ENCODE measurements at places on chromosomes 7 and 10.

DNA sequence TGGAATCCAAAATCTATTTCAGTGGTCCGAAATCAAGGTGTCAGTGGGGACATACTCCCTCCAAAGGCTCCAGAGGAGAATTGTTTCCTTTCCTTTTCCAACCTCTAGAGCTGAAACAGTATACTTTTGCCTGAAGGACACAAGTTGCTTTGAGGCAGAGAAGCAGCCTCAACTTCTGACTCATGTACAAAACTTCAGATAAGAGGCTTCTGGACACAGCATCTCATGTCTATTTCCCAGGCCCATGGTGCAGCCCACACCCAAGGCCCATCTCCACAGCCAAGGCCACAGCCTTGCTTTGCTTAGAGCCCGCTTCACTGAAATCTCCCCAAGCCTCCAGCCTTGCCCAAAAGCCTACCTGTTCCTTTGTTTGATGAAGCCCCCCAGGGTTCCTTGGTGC, 68.9 kb downstream of the ZNF467 start:
- no peak for DNase-seq

DNA sequence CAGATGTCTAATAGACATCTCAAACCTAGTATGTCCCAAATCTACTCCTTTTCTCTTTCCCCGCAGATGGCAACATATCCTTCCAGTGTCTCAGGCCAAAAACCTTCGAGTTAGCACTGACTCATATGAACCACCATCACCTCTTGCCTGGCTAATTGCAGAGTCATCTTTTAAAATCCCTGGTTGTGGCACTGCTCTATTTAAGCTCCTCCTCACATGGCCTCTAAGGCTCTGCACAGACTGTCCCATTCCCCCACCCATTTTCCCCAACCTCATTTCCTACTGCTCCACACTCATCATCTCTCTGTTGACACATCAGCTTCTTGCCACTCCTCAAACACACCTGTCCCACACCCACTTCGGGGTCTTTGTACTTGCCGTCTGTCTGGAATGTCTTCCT, 16.8 kb upstream of the HBP1 start:
- DNase-seq = no peak

DNA sequence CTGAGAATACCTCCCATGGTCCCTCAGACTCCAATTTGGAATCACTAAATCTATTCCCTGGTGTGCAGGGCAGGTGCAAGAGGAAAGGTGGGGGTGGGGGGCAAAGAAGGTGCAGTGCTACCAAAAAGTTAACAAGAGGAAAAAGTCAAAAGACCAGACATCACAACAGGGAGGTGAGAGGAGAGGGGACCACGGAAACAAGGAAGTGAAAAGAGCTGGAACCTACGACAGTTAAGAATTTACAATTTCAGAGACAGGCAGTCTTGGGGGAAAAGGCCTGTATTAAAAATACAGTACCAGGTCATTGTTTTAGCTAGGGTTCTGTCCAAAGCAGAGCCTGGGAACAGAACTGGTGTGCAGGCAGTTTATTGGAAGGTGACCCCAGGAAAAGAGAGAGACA, 14.6 kb downstream of the ITGB1 start:
- DNase-seq = no peak

GRCh38 chr10:71086439-71087080, 125.8 kb upstream of the UNC5B start:
- DNase-seq = no peak

DNA sequence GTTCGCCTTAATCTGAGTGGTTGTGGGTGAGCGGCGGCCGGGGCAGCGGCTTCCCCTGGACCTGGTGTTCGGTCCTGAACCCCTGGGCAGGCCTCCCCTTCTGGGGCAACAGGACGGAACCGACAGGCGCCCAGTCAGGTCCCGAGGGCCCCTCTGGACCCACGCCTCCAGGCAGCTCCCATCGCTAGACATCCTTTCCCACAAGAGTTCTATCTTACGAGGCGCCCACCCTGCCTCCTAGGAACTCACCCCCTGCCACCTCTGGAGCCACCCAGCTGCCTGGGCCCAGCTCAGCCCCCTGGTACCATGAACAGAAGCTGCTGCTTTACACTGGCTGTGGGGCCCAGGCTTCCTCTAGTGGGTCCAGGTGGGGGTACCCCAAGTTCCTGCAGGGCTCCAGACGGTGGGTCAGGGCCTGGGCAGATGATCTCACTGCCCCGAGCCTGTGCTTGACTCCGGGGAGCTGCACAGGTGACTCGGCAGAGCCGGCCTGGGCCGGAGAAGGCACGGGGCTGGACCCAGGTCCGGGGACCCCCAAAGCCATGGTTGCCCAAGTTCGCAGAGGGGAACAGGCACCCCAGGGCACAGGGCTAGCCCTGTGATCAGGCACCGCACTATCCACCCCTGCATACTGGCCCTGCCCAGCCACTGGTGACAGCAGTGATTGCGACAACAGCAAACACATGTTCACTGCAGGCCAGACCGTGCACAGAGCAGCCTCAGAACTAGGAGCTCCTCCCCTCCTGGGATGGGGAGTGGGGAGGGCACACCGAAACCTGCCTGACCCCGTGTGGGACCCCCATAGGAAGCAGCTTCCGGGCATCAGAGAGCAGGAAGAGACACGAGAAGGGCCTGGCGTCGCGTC, 180.3 kb downstream of the ELFN1 start:
- DNase-seq = no peak

GRCh38 chr10:98956576-98957260, 278.9 kb downstream of the HPSE2 start:
- no peak for DNase-seq

- DNase-seq = no peak
Observed at GRCh38 chr10:26331371-26331770, 106.8 kb upstream of the APBB1IP start.

DNA sequence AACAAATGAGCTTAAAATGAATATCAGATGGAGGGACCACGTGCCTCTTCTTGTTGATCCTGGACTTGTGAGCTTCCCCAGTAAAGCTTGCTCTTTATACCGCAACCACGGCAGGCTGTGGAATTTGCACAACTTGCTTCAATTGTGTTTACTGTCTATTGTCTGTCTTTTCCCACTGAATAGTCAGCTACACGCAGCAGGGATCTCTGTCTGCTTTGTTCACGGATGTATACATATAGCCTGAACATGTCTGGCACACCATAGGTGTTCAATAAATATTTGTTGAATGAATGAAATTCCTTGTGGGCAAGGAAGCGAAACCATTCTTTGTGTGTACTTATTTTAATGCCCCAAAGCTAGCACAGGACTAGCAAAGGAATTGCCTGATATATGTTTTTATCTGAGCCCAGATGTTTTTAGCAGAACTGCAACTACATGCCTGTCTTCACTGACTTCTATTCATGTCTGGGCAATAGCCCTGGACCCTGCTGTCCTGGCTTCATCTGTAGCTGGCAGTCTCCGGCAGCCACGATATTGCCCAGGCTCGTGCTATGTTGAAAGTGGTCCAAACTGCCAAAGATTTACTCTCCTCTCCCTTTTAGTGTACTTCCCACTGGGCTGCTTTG, 29.9 kb upstream of the IFRD1 start:
- DNase-seq = no peak

- DNase-seq = no peak
Observed at GRCh38 chr10:52390388-52390787, 76.3 kb downstream of the DKK1 start.

- DNase-seq = no peak
Observed at GRCh38 chr10:60645980-60646379, 132.3 kb upstream of the CDK1 start.

DNA sequence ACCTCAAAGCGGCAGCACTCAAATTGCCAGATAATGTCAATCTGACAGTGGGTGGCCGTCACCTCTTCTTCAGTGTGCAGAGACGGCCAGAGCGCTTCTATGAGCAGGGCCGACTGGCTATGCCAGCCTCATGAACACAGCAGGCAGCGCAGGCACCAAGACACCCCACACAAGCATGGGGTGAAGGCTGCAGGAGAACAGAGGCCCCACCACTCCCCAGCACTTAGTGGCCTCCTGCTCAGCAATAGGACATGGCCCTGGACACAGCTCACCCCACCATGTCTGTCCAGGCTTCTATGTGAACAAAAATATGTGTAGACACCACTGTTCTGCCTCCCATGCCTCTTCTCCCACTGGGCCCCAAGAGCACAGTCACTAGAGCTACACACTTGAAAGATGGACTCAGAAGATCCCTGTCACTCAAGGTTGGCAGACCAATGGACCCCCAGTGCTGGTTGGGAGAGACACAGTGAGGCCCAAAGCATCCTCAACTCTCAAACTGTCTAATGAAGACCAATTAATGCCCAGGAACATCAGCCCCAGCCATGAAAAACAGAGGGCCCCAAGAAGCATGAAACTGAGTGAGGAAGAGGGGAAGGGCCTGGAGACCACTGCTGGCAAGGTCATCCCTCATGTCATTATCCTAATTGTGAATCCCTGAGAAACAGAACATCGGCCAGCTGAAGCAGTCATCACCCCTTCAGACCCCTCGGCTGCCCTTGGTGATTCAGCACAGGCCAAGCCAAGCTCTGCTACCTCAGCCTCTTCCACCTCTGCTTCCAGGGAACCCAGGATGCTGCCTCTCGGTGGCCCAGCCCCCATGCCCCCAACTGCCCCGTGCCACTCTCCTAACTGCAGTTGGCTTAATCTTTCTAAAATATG, 77.7 kb downstream of the GRID1 start:
- no peak for DNase-seq

GRCh38 chr10:66329147-66329546, 596.7 kb upstream of the LRRTM3 start:
- no peak for DNase-seq

DNA sequence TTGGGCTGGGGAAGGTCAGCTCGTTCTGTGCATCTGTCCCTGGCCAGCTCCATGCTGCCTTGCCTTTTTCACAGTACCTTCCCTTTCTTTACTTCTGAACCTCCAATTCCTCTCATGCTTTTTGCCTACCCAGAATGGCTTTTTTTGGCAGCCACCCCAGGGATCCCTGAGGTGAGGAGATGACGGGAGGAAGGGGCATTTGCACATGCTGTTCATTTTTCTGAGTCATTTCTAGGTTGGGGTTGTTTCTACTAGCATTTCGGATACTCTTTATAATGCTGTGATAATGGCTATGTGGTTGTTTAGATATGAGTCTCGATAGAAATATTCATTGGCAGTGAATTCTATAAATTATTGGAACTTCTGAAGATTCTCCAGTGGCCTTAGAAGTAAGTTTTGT, 415.1 kb upstream of the FZD8 start:
- no peak for DNase-seq

DNA sequence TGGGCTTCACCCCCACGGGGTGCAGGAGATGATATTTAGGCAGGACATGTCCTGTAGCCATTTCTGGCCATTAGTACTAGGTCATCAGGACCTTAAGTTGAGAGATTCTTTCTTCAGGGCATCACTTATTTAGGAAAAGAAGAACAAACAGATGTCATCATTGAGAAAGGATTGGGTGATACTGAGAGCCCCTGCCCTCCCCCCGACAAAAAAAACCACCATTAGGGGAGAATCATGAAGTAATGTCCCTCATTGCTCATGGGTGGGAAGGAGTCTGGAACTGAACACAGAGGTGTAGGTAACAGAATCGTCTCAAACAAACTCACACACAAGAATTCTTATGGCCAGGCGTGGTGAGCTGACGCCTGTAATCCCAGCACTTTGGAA, 6.4 kb upstream of the ORAI2 start:
- no peak for DNase-seq

GRCh38 chr7:153061910-153062528, 302.5 kb downstream of the ACTR3B start:
- no peak for DNase-seq

DNA sequence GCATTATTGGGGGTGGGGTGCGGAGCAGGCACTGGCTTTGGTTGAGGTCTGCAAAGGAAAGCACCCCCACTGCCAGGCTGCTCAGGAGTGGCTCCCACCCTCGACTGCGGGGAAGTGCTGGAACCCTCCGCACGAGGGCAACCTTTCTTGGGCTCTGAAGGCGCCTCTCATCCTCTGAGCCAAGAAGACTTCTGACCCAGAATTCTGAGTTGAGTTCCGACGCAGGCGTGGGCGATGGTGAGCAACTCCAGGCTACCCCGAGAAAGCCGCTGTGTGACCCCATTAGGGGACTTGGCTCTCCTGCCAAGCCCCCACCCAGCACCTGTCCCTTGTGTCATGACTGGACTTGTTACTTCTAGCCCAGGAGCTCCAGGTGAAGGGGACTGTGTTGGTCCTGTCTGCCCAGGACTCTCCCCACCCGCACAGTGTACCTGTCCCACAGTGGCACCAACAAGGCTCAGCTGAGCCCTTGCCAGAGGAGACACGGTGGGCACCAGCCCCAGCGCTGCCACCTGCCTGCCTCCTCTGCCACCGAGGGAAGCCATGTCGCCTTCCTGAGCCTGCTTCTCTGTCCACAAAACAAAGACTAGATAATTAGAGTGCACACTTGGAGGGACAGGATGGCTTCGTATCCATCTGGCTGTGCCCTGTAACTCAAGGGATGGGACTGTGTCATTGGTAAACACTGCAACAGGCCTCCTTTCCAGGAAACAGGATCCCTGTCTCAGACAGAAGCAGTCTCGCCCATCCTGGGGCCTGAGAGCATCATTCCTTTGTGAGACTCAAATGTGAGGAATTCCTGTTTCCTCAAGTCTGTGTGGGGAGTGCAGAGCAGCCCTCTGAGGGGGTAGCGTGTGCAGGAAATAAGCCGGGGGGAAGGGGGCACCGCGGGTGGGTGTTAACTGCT, 128.8 kb downstream of the LHPP start:
- DNase-seq = no peak
